ENCODE measurements at places on chromosomes 3 and 15.

DNA sequence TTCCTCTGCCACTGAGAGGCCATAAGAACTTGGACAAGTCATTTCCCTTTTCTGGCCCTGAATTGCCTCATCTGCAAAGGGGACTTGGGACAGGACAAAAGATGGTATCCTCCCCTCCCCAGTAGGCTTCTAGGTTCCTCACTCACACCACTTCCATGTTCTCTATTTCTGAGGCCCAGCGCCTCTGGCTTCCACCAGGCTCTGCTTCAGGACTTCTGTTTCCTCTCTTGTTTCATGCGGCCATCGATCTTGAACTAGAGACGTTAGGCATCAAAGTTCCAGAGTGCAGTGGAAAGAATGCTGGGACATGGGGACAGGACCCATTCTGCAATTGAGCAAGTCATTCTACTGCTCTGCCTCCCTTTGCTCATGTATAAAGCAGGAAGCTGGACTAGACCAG is 1.7 kb downstream of the TM4SF4 start:
- DNase-seq, result no peak

DNA sequence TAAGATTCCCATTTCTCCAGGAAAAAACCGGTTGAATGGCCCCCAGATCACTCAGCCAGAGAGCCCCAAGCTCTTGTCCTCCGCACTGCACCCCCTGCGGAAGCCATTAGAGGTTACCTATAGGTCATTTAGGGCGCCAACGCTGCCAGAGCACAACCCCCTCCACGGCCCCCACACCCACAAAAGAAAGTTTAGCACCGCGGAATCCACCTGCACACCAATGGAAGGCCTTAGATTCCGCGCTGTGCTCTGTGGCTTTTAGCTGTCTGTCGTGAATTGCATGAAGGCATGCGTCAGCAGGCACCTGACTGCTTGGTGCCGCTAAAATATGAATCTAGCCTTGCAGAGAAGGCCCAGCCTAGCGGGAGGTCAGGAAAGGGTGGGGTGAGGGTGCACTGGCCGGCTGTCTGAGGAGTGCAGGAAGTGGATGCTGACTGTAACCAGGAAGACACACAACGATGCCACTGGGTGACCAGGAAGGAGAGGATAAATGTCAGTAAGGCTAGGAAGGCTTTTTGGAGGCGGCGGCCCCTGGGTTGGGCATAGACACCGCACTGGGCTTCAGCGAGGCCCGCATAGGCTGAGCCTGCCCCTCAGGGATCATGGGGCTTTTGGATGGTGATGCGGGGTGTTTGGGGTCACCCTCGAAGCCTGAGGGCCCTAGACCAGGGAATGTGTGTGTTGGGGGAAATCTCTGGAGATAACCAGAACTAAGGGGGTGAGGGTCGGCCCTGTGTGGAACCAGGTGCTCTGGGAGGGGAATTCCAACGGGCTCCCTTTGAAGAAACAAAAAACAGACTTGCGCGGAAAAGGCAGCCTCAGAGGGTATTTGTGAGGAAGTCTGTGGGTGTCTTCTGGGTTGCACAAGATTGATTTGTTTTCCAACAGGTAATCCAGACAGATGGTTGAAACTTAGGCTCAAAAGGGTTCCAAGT is 976 bp upstream of the NUP210 start:
- no peak for DNase-seq

GRCh38 chr3:145183261-145183660 is 977.7 kb downstream of the PLOD2 start:
- no peak for DNase-seq

DNA sequence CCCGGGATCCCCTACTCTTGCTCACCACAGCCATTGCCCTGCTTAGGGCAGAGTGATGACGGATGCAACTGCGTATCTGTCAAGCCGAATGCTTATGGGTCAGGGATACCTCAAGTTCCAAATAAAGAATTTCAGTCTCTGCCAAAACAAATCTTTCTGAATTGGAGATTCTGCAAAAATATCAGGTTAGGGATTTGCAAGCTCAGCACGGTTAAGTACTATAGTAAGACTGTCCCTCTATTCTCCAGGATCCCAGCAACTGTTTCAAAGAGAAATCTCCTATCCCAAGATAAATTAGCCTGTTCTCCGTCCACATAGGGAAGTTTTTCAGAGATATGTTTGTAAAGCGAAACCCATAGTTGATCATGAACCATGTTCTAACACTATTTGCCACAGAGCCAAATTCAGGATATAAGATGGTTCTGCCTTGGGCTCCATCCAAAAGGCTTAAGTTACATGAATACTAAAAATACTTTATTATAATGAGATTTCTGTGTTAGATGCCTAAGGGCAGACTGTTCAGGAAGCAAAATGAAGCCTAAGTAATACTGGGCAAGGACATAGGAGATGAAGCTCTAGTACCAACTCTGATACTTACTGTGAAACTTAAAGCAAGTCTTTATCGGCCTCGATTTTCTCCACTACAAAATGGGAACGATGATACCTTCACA is 100.1 kb upstream of the LPP start:
- DNase-seq, result no peak

GRCh38 chr15:32729700-32730395 is 12.0 kb downstream of the GREM1 start:
- DNase-seq, result no peak

- DNase-seq, result no peak
Observed at GRCh38 chr15:40747685-40748631, 7.1 kb downstream of the RMDN3 start.

DNA sequence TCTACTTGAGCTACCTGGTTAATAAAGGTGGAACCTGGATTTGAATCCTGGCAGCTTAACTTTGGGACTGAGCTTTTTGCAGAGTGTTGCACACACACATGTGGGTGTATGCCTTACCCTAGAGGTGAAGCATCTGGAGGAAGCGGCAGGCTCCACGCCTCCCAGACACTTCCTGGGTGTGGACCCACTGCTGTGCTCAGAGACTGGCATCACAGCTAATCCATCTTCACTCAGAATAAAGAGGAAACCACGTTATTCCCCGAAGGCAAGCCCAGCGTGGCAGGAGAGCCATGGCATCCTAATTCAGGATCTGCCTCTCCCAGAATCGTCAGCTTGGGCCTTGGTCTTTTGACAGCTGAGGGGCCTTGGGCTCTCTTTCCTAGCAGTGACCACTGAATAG is 25.5 kb downstream of the CCDC13 start:
- no peak for DNase-seq

GRCh38 chr3:190619761-190620160 is 105.9 kb downstream of the IL1RAP start:
- no peak for DNase-seq

- DNase-seq, result no peak
Observed at GRCh38 chr3:113242096-113242581, 30.8 kb downstream of the BOC start.

GRCh38 chr3:188594139-188594538 is 440.2 kb downstream of the LPP start:
- DNase-seq, result no peak

GRCh38 chr15:66702787-66703539 is 927 bp downstream of the SMAD6 start:
- no peak for DNase-seq

GRCh38 chr15:66948294-66948693 is 117.1 kb upstream of the SMAD3 start:
- no peak for DNase-seq

DNA sequence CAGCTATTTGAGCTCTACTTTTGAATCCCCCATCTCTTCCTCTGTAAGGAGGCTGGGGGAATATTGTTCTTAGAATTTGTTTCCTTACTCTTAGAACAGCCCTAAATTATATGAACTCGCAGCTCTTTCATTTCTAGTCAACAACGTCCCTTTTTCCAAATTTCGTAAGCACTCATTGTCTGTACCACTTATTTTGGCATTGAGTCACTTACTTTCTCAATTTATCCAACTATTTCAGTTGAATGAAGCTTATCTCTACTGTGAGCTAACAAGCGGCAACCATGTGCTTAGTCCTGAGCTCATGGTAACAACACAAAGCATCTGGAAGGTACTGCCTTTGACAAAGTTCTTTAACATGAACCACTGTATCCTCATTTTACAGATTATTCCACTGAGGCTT is 191.1 kb downstream of the GREM1 start:
- DNase-seq, result no peak

DNA sequence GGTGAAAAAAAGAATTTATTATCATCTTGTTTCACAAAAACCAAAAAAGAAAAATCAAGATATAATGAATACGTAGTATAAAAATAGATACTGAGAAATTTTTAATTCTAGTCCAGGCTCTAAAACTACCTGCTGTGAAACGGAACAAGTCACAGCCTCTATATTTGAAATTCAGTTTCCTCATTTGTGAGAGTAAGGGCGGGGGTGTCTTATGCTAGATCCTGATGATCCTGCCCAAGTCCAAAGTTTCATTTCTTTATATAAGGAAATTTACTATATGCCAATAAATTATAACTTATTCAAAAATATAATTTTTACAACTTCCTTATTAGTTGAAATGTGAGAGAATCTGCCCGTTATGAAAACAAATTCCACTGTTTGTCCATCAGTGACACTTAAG is 385.7 kb downstream of the CGGBP1 start:
- DNase-seq, result no peak

DNA sequence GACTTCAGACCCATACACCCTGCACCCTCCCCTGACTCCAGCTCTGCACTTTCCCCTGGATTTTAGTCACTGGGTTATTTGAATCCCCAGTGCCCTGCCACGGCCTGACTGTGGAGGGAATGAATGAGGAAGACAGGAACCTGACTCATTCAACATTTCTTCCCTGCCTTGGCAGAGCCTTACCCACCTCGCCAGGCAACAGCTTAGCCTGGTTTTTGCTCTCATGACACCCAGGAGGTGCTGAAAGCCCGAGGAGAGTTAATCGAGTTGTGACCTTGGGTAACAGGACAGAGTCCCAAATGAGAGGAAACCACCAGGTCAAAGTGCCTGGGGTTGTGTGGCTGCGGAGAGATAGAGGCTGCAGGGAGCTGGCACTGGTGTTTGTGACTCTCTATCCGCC is 128.3 kb downstream of the SMAD6 start:
- DNase-seq, result no peak

DNA sequence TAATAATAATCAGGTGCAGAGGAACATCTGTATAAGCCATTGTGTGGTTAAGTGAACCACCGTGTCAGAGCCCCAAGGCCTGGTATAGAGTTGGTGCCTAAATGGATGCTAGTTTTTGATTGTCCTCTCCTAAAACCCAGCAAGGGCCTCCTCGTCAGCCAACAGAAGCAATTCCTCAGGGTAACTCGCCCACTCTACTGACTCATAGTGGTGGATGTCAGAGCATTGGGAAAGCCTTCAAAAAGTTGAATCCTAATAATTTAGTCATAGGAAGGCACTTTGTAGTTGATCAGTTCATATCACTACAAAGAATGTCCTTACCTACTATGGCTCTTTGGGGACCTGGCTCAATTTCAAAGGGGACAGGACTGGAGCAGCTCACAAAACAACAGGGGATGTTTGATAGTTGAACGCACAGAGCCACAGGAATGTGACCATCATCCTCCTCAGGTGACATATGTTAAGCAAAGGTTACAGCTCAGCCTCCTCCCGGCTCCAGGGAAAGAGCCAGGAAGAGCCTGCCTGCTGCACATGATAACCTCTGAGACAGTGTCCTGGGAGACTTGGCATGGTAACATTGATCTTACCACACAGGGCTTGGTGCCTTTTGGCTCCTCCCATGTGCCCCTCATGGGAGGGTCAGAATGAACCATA is 338.7 kb downstream of the CLSTN2 start:
- DNase-seq, result no peak

GRCh38 chr3:19885468-19885867 is 48.5 kb downstream of the EFHB start:
- DNase-seq, result no peak

DNA sequence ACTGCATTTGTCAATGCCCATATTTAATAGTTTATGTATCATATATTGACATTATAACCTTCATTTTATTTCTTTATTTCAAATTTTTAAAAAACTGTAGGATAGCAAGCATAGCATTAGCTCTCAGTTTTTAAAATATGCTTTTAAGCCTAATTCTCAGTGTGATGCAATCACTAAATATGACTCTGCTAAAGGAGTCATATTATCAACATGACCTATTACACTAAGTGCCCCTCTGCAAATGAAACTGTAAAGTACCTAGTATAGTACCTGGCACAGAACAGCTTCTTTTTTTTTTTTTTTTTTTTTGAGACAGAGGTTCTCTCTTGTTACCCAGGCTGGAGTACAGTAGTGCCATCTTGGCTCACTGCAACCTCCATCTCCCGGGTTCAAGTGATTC is 179.4 kb upstream of the CGNL1 start:
- DNase-seq, result no peak

- no peak for DNase-seq
Observed at GRCh38 chr3:162142511-162142910, 645.9 kb downstream of the OTOL1 start.

- no peak for DNase-seq
Observed at GRCh38 chr15:85722374-85723152, 72.2 kb downstream of the KLHL25 start.
